ENCODE measurements at places on chromosomes 2 and 18.

DNA sequence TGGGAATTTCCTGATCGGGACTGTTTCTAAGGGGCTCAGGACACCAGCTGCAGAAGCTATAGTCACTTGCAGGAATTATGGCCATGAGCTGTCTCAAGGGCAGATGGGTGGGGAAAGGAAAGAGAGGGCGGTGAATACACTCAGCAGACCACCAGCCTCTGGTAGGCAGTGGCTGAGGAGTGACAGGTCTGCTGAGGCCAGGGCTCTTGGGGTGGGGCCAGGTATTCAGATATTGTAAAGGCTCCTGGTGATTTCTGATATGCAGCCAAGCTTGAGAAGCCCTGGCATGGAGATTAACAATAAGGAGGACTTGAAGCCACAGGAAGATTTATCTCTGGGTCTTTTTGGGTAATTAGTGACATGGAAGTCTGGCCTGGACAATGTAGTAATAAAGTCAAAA, 145.3 kb upstream of the AQP4 start:
- DNase-seq = no peak

DNA sequence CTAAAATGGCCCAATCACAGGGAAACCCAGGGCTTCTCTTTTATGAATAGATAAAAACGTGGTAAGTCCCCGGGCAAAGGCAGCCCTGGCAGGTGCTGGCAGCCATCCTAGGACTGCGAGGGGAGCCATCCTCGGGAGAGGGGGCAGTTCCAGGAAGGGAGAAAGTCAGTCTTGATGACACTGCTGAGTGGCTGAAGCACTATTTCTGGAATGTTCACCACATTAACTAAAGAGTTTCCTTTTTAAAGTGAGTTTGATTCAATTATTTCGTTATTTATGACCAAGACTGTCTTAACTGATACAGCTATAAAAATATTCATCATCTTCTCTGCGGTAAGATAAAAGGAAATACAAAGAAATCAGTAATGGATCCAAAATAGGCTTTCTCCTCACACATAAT, 20.4 kb downstream of the TTR start:
- DNase-seq = no peak

DNA sequence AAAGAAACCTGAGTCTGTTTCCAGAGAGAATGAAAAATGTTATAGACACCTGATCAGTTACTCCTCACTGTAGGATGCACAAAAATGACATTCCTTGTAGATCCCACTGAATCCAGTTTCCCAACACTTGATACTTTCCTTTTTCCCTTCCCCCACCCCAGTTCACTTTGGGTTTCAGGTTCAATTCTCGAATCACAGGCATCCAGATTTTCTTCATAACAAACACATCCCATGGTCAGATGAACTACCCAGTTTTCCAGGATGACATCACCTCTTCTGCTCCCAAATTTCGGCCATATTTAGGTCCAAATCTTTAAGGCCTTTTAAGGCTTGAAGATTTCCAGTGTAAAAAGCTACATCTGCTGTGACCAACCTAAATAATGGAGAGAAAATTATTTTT, 51.5 kb downstream of the UGP2 start:
- DNase-seq = no peak

GRCh38 chr18:8786483-8787370, 81.4 kb downstream of the MTCL1 start:
- DNase-seq = no peak

DNA sequence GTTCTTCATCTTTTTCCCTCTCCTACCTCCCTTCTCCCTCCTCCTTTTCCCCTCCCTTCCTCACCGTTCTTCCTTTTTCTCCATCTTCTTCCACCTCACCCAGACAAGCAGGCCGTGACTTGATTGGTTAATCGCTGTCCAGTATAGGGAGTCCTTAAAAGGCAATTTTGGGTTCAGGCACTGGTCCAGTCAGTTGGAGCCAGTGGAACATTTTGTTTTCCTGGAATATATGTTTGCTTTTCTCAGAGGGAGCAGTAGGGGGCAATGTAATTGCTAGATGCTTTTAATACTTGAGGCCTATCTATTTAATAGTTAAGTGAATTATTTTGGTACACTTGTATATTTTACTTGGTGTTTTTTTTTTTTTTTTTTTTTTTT, 15.0 kb downstream of the ELAC1 start:
- no peak for DNase-seq

GRCh38 chr2:84971510-84972206, 697 bp downstream of the KCMF1 start:
- DNase-seq = peak; percentile 50

- DNase-seq = no peak
Measured at GRCh38 chr2:205845446-205845845, 163.1 kb downstream of the NRP2 start.

GRCh38 chr18:58226429-58226828, 182.4 kb downstream of the NEDD4L start:
- DNase-seq = no peak

DNA sequence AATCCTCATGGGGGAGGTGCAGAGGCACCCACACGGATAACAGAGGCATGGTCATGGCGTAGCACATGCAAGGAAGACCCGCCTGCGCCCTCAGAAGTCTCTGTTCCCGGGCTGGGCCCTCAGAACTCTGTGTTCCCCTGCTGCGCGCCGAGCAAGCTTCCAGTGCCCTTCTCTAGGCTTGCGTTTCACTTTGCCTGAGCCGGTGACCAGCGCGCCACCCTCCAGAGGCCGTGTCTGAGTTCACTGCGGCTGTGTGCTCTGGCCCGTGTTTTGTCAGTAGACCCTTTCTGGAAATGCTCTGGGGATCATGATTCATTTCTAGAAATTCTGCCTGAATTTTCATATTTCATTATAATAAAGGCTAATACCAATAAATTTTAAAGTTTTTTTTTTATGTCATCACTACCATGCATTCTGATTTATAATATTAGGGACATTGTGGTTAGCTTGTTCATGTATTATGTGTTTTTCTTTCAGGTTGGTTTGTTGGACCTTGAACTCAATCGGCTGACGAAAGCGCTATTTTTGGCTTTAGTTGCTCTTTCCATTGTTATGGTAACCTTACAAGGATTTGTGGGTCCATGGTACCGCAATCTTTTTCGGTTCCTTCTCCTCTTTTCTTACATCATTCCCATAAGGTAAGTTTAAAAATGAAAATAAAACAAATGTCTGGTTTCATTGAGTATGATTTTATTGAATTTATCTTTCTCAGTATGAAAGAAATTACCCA, 142.7 kb upstream of the NFATC1 start:
- no peak for DNase-seq

- DNase-seq = no peak
Measured at GRCh38 chr2:39275016-39275415, 31.2 kb upstream of the CDKL4 start.

DNA sequence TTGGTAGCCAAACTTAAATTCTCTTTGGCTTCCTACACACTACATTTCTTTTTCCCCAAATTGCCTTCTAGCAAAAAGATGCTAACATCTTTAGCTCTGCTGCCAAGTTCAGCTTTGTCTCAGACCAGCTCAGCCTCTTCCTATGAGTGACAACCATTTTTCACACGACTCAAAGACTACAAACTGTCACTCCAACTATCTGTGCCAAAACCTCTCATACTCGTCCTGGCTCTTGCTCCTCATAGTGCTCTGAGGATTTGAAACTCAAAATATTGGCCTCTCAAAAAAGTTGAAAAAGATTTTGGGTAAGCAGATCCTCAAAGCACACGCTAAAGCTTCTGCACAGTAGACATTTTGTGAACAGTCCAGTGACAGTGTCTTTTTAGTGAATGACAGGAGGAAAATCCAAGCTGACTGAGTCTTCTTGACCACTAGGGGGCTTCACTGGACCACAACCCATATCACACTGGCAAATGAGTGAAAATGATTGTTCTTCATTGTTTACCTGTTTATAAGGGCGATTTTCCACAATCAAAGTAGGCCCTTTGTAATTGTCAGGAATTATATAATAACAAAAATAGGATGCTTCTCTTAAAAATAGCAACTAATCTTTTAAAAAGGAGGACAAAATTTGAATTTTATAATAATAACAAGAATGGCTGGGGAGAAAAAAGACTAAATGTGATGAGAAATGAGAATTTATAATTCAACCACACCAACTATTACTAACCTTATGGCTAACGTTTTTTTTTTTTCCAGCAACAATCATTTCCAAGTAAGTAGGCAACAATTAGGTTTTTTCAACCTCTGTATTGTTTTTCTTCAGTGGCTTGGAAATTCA, 85.5 kb upstream of the PGAP1 start:
- no peak for DNase-seq

- no peak for DNase-seq
Measured at GRCh38 chr18:53038608-53039007, 698.6 kb downstream of the DCC start.

GRCh38 chr2:88626171-88627054, 851 bp downstream of the EIF2AK3 start:
- DNase-seq = peak; percentile 43

DNA sequence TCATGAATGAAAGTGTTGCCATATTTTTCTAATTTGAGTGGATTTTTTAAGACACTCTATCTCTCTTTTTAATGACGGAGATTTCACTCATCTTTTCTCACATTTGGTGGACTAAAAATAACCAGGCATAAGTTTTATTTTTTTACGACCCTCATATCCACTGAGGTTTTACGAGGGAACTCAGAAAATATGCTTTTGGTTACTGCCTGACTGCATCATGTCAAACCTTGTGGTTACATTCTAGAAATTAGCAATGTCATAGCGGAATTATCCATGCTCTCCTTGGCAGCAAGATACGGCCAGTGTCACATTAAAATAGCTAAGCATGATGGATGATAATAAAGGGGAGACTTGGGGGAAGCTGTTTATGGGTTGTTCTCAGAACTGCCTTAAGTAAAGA, 428.6 kb upstream of the FSHR start:
- no peak for DNase-seq

- no peak for DNase-seq
Measured at GRCh38 chr2:218557941-218558340, 10.2 kb downstream of the USP37 start.

- DNase-seq = no peak
Measured at GRCh38 chr2:21331625-21332370, 208.0 kb downstream of the TDRD15 start.

All from activated T-helper 1 cell treated with Interleukin-2 at 50 U/mL for 16 hours (primary cell).